ENCODE measurements at places on chromosomes 11 and 22. TPM values are rescaled to one million over a fixed set of nuclear protein-coding genes. Genes with fewer than 3 reads are reported as not detected.

Gene MUC6
- total RNA-seq, result not detected

Gene POU2AF2
- total RNA-seq, result not detected

Gene MOV10L1
- not detected for total RNA-seq

Gene C22orf15
- 0.41 TPM for total RNA-seq

Gene C22orf23
- 0.79 TPM for total RNA-seq

Gene SCUBE2
- 7.5 TPM for total RNA-seq

Gene CALCA
- not detected for total RNA-seq

Gene CAPN5
- total RNA-seq, result 26.2 TPM

Gene CLDN5
- 1.0 TPM for total RNA-seq
